ENCODE measurements at places on chromosomes 3 and 15.

DNA sequence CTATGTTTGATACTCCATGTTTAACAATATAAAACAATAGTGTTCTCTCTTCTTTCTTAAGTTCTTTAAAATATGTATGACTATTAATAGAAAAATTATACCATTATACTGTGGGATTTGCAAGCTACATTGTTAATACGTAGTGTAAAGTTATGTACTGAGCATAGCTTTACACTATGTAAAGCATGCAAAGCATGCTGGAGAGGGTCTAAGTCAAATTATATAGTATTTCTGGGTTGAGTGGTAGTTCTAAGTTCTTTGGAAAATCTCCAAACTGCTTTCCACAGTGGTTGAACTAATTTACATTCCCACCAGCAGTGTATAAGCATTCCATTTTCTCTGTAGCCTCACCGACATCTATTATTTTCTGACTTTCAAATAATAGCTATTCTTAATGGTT lies 253.0 kb downstream of the RAP2B start:
- DNase-seq: no peak

DNA sequence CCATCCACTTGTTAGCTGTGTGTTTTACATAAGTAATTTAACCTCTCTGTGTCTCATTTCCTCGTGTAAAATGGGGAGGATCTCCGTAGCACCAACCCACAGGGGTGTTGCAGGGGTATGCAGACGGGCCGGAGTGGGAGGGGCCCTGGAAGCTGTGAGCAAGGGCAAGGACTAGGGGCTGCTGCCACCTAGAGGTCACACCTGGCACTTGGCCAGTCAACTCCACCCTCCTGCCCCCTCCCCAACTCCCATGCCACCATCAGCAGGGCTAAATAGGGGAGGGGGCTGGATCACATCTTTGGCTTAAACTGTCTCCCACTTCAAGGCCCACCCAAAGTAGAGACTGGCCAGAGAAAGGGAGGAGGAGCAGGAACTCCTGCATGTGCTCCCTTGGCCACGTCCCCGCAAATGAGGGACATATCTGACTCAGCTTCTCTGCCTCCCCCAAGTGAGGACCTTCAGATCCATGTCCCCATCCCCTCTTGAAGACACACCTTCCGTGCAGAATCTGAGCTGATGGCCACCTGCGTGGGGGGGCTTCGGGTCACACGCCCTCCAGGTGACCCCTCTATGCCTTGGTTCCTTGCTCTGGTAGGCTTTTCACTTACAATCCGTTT lies 2.6 kb downstream of the CCDC9B start:
- DNase-seq: peak; percentile 61

- no peak for DNase-seq
Observed at GRCh38 chr3:48928679-48929078, 10.0 kb downstream of the ARIH2 start.

- no peak for DNase-seq
Observed at GRCh38 chr3:135078283-135078682, 283.2 kb downstream of the EPHB1 start.

DNA sequence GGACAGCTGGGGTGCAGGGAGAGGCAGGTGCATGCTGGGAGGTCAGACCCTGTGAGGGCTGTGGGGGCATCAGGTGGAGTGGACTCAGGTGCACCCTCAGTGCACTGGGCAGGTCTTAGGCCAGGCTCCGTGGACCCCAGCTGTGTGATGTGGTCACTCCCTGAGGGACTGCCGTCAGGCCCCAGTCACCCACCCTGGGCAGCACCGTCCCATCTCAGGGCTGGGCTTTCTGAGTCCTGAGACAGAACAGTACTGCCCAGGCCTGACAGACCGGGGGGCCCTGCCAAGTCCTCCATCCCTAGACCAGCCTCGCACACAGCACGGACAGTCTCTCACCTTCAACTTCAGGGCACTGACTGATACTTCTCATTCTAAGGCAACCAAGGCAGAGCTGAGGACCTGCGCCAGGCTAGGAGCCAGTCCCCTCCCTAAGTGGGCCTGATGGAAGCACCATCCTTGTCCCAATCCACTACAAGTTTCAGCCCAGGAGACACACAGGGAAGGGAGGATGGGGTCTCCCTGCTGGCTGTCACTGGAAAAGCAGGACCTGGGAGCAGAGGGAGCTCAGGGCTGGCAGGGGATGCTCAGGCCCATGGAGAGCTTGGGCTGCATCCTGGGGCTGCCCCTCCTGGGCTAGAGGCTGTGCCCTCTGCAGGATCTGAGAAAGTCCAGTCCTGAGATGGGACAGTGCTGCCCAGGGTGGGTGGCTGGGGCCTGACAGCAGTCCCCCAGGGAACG lies 86.3 kb downstream of the LMLN start:
- DNase-seq: no peak

DNA sequence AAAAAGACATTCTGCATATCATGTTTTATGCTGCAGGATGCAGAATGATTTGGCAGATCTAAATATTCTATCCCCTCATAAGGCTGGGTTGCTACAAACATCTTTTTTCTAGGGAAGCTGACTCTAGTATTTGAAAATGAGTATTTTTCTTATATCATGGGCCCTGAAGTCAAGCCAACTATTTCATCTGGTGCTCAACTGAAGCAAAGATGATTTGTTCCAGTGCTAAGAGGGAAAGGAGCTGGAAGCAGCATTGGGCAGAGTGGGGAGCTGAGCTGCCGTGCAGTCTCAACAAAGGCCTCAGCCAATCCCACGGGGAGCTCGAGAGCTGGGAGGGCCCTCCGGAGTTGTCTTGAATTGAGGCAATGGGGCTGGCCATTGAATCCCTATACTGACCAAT lies 155.3 kb upstream of the SLCO3A1 start:
- no peak for DNase-seq

GRCh38 chr3:78015856-78016255 lies 976.0 kb downstream of the ROBO2 start:
- no peak for DNase-seq

GRCh38 chr15:40190591-40190990 lies 29.7 kb downstream of the BUB1B start:
- no peak for DNase-seq

DNA sequence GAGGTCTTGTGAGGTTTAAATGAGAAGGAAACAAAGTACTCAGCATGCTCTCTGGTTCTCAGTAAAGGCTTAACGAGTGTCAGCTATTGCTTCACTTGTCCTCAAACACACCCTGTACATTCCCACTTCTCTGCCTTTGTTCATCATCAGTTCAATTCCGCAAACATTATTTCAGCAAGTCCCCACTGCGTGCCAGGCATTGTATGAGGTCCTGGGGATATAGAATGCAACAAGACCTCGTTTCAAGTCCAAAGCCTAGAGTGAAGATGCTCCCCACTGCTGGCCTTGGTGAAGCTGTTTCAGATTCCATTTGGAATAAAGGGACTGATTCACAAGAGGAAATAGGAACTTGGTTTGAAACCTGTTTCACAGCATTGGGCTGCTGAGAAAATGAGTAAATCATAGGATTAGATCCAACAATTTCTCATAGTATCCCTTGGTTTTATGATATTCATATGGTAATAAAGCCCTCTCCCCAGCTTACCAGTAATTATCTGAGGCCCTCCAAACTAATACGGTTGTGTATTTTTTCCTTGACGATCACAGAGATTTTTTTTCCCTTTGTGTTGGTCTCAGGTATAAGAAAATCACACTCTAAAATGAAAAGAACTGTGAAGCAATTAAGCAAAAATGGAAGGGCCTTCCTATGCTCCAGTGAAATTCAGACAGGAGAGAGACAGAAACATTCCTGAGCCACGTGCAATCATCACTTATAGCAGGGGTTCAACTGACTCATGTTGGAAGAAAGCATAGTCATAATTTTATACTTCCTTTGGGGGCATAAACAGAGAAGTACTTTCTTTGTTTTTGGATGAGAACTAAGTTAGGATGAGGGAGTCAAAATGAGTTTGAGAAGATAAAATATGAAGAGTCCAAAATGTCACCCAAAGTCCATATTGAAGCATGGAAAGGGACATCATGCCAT lies 258.6 kb downstream of the RORA start:
- DNase-seq: no peak

- no peak for DNase-seq
Observed at GRCh38 chr3:67601919-67602608, 52.3 kb downstream of the SUCLG2 start.

GRCh38 chr3:171781711-171782127 lies 28.6 kb downstream of the PLD1 start:
- DNase-seq: no peak

GRCh38 chr3:31039145-31039544 lies 144.7 kb upstream of the GADL1 start:
- no peak for DNase-seq

DNA sequence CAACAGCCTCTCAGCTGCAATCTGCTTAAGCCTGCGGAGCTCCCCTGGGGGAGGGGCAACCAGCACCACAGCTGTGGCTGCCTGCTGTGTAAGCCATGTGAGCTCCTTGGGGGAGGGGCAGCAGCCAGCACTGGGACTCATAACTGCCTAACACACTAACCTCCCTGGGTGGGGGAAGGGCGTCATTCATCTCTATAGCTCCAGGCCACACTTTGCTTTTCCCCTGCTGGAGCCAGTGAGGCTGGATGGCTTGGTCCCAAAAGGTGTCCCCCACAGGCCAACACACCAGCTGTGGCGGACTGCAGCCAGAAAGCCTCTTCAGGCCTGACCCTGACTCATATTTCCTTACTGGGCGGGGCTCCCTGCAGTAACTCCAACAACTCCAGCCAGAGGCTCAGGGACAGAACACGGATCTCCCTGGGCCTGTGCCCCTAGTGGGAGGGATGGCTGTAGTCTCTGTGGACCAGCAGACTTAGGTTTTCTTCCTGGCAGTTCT lies 129.8 kb downstream of the PPM1L start:
- DNase-seq: no peak

DNA sequence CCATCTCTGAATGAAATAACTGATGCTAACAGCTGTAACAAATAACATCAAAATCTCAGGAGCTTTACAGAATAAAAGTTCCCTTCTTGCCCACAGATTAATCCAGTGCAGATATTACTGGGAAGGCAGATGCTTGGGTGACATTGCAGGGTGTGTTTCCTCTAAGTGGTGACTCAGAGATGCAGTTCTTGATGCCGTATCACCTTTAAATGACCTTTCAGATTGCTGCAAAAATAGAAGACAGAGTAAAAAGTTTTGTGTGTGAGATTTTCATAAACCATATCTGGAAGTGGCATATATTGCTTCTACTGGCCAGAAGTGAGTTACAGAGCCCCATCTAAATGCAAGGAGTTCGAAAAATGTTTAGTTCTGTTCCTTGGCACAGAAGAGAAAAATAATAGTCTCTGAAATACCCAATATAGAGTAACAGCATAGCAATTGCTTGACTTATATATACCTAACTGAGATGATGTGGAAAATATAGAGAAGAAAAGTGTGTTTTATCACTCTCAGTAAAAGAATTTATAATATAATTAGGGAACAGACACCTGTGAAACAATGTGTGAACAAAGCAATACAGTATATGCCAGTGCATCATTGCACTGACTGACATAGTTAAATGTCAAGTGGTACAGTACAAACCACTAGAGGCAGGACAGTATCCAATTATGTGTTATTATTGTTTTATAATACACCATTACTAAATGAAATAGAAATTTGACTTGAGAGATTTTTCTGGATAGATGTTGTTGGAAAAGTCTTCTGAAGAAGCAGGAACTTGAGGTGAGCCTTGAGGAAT lies 430.7 kb upstream of the CBLB start:
- no peak for DNase-seq

- DNase-seq: no peak
Observed at GRCh38 chr3:146498002-146498736, 28.8 kb upstream of the PLSCR2 start.

GRCh38 chr15:35834216-35834830 lies 288.4 kb upstream of the DPH6 start:
- DNase-seq: no peak

- no peak for DNase-seq
Observed at GRCh38 chr3:32366638-32367397, 24.8 kb upstream of the CMTM7 start.

- no peak for DNase-seq
Observed at GRCh38 chr3:1172644-1173043, 79.8 kb downstream of the CNTN6 start.

DNA sequence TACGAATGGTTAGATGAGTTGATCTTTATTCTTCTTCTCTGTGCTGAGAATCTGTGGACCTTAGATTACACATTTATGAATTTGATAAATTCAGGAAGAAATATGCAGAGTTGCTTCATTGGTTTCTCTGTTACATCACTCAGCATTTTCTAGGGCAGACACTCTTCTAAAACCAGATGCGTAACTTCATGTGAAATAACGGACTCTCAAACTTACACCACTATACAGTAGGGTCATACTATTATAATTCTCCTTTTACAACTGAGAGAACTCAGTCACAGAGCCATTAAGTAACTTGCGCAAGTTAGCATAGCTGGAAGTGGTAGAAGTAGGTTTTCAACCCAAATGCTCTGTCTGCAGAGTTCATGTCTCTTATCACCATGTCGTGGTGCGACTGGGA lies 5.7 kb downstream of the TMEM207 start:
- no peak for DNase-seq

- no peak for DNase-seq
Observed at GRCh38 chr15:66850078-66850991, 148.3 kb downstream of the SMAD6 start.

DNA sequence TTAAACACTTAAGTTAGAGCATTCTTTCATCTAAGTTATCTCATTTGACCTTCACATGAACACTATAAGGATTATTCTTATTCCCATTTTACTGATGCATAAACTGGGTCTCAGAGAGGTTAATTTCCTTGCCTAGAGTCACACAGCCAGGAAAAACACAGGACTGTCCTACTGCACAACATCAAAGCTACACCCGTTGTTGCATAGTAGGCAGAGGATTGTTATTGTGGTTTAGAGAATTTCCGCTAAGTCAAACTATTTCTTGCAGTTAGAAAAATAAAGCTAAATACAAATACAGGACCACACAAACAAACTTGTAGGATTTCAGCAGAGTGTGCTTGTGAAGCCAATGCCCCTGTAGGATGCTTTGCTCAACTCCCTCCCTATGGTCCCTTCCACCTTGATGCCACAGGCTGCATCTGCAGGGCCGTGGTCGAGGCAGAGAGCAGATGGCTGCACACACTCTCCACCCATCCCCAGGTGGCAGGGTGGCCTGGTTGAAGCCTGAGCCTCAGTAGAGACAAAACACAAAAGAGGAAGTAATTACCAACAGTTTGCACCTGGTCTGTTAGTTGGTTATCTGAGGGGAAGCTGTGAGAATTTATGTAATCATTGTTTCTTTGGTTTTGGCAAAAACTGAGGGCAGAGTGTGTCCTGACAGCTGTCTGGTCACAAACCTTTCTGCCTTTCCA lies 41.1 kb upstream of the SKOR1 start:
- DNase-seq: no peak

GRCh38 chr3:141355242-141355641 lies 13.1 kb upstream of the ZBTB38 start:
- no peak for DNase-seq

GRCh38 chr15:41940441-41940857 lies 31.9 kb downstream of the EHD4 start:
- DNase-seq: no peak
